ENCODE measurements at places on chromosomes 6 and 20.

GRCh38 chr6:75268988-75269354 lies 15.6 kb downstream of the TMEM30A start:
- no peak for DNase-seq

GRCh38 chr20:45935416-45936046 lies 1.0 kb downstream of the PCIF1 start:
- no peak for DNase-seq

GRCh38 chr6:64717281-64717680 lies 989.7 kb downstream of the EYS start:
- DNase-seq, result no peak

- no peak for DNase-seq
Observed at GRCh38 chr20:46317685-46318177, 9.4 kb upstream of the CDH22 start.

GRCh38 chr6:156910938-156911337 lies 133.8 kb downstream of the ARID1B start:
- DNase-seq, result no peak

GRCh38 chr6:151230277-151230577 lies 9.5 kb upstream of the AKAP12 start:
- DNase-seq, result no peak

DNA sequence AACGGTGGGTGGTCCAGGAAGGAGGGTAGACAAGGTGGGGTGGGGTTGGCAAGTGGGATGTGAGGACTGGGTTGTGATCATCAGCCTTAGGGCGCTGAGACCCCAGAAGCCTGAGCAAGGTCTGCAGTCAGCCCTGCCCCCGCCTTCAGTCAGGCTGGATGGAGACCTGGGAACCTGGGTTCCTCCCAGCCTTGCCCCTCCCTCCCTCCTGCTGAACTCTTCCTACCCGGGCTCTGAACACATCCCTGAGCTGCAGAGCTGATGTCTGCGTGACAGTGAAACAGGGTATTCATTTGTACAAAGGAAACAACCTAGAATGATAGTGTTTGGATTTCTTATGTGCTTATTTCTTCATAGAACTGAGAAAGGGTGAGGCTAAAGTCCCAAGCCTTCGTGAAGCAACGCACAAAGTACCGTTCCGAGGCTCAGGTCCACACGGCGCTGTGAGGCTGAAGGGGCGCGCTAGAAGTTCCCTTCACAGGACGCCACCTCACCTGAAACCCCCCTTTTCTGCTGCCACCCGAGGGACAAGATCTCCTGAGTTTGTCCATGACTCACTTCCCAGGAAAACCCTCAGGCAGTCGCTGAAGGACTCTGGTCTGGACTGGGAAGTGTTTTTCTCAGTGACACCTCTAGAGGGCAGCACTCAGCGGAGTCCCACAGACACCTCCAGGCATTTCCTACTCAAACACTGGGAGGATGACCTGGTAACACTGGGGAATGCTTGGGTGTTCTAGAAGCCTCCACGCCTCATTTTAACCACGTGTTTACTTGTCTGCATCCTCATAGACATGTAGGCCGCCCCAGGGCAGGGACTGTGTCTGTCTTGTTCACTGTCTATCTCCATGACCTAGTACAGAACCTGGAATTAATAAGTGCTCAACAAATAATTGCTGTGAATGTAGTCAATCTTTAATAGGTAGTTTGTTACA lies 1.2 kb downstream of the GSTA5 start:
- peak; percentile 13 for DNase-seq

DNA sequence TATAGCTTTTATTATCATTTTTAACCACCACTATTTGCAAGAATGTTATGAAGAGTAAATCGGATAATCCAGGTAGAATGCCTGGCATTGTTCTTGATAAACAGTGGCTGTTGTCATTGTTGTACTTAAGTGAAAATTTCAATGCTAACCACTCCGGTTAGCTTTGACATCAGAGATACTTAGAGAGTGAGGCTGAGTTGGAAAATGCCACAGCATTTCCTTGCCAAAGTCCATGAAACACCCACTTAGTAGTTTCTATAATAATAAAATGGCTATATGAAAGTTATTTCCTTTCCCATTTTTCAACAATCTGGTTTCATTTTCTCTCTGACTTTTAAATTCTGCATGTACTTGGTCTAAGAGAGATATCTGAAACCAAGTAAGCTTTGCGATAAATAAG lies 132.0 kb downstream of the CDK19 start:
- no peak for DNase-seq

Data from stimulated activated CD4-positive, alpha-beta T cell treated with anti-CD3 and anti-CD28 coated beads, Interleukin-12 subunit alpha, Interleukin-12 subunit beta, amount 100 ng/mL, for 24 hours (primary cell).